ENCODE measurements at places on chromosomes 1 and 21.

- DNase-seq, result no peak
Observed at GRCh38 chr1:236280438-236281197, 1.1 kb downstream of the ERO1B start.

GRCh38 chr1:153928791-153929341 is 6.1 kb upstream of the GATAD2B start:
- no peak for DNase-seq

GRCh38 chr1:32241001-32241763 is 5.8 kb upstream of the FAM167B start:
- DNase-seq, result no peak

DNA sequence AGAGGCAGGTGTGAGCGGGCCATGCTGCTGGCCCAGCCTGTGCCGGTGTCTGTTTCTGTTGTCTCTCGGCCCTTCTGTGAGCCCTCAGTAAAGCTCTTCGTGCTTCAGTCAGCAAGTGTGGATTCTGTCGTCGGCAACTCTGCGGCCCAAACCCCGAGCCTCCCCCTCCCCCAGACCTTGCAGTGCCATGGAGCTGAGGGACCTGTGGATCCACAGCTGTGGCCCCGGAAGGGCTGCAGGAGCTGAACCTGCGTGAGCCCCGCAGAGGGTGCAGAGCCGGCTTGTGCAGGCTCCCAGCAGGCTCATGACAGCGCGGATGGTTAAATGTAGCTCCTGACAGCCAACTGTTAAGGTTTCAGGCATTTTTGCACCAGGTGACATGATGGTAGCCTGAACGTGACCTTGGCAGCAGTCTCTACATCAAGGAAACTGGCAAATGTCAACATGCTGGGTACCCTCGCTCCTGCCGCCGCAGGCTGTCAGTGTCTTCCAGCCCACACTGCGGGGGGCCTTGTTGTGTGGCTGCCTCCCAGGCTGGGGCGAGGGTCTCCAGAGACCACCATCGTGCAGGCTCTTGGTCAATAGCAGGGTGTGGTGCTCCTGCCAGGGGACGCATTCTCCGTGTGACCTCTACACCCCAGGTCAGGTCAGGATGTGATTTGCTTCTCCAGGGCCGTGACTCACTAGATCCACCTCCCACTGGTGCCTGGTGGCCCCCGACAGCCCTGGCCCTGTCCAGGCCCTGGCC is 7.0 kb downstream of the LRRC3 start:
- no peak for DNase-seq

Data from stimulated activated CD8-positive, alpha-beta memory T cell treated with anti-CD3 and anti-CD28 coated beads, Interleukin-4, amount 100 ng/mL, for 4 hours (primary cell).